Liver (tissue), 10 donors: ENCODE measurements at places on chromosomes 13 and 19. TPM values are rescaled to one million over a fixed set of nuclear protein-coding genes. Genes with fewer than 3 reads are reported as not detected.

- no peak for DNase-seq
Measured at GRCh38 chr13:34833562-34834182, 108.4 kb upstream of the NBEA start.

GRCh38 chr19:48833977-48834376 is 2.3 kb downstream of the HSD17B14 start:
- no peak for DNase-seq

The MARCHF2 gene
- 78.6 TPM for total RNA-seq

DNA sequence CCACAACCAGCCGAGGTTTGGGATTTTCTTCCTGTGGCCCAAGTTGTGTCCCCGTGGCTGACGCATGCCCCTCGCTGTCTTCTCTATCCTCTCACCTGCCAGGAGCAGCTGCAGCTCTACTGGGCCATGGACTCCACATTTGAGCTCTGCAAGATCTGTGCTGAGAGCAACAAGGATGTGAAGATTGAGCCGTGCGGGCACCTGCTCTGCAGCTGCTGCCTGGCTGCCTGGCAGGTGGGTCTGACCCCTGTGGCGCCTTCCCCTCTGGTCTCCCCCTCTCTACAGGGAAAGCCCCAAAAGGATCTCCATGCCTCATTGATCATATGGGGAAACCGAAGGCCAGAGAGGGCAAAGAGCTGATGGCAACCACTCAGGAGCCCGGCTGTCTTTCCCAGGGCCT is 14.6 kb downstream of the CBLC start:
- no peak for DNase-seq

The CATSPERD gene
- not detected for total RNA-seq
